Caco-2 (cell line): ENCODE measurements at places on chromosomes 1 and 21.

- no peaks in the 10 kb centered on the region for H3K27me3 ChIP-seq
- H3K27ac ChIP-seq = no peak overlapping the region
- H3K36me3 ChIP-seq = no peaks in the 10 kb centered on the region
- DNase-seq = no peak
- H3K4me1 ChIP-seq = no peaks in the 10 kb centered on the region
Measured at GRCh38 chr1:93699503-93700168, 18.0 kb upstream of the BCAR3 start.

GRCh38 chr1:11893907-11894251 lies 32.3 kb downstream of the KIAA2013 start:
- H3K27ac ChIP-seq = no peak overlapping the region
- H3K36me3 ChIP-seq = no peaks in the 10 kb centered on the region
- peaks cover 10% of the 10 kb centered on the region; the same call in 1 of the 2 replicates for H3K4me1 ChIP-seq
- H3K27me3 ChIP-seq = no peaks in the 10 kb centered on the region

DNA sequence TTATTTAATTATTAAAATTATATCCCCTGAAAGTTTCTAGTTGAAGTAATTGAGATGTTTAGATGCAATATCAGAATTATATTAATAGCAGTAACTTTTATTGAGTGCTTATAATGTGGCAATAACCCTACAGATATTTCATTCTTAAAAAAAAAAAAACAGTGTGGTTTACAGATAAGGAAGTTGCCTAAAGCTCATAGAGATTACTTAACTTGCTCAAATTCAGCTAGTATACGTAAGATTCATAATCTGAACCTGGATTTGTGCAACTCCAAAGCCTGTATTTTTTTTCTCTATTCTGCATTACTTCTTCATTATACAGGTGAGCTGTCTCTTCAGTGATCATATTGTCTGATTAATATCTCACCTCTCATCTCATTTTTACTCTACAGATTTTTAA lies 156.0 kb upstream of the PTBP2 start:
- no peaks in the 10 kb centered on the region for H3K36me3 ChIP-seq
- no peak overlapping the region for H3K4me3 ChIP-seq
- no peaks in the 10 kb centered on the region for H3K4me1 ChIP-seq
- H3K27me3 ChIP-seq = no peaks in the 10 kb centered on the region
- no peak for DNase-seq

DNA sequence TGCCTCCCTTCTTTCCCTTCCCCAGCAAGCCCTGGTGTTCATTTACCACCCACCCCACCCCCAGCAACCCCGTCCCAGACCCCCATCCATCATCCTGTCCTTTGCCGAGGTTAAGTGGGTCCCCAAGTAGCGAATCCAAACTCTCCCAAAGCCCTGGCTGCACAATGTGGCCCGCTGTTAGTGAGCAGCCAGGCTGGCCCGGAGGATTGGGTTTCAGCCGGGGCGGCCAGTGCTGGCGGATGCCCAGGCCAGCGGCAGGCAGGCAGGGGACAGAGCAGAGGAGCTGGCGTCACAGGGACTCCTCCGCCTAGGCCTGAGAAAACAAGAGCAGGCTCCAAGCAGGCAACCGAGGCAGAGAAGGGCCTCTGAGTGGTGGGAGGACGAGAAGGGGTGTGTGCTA lies 61.4 kb downstream of the EPHB2 start:
- H3K4me1 ChIP-seq = no peaks in the 10 kb centered on the region
- no peaks in the 10 kb centered on the region for H3K36me3 ChIP-seq
- H3K27me3 ChIP-seq = no peaks in the 10 kb centered on the region
- no peak for DNase-seq
